ENCODE measurements at places on chromosomes 7 and 10. TPM values are rescaled to one million over a fixed set of nuclear protein-coding genes. Genes with fewer than 3 reads are reported as not detected.

The SP4 gene
- total RNA-seq, result 5.3 TPM

DNA sequence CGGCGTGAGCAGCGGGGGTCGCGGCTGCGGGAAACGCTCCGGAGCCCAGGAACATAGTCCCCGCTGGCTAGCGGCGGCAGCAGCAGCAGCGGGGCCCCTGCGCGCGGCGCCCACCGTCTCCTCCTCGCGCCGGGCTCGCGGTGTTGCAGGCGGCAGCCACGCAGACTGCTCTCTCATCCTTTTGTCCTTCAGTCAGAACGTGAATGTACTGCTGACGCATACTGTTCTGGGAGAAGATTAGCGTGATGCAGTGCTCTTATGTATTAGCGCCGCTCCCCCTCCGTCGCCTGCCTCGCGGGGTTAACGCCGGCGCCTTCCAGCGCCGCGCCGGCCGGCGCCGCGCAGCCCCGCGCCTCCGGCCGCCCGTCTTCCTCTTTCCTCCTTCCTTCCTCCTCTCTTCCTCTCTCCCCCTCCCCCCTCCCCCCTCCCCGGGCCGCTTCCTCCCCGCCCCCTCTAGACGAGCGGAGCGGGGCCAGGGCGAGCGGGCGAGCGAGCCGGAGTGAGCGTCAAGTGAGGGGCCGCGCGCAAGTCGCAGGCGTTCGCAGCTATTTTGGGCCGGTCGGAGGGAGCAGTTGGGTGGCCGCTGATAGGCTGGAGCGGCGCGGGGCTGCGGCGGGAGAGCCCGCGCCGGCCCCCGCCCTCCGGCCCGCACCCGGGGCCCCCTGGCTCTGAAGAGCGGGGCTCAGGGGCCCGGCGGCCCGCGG lies 816 bp upstream of the LRRC4 start:
- peak; percentile 52 for DNase-seq

The RARRES2 gene
- 400 TPM for total RNA-seq

The PNLIPRP1 gene
- 4,534 TPM for total RNA-seq

The TUBB8 gene
- 14.2 TPM for total RNA-seq

DNA sequence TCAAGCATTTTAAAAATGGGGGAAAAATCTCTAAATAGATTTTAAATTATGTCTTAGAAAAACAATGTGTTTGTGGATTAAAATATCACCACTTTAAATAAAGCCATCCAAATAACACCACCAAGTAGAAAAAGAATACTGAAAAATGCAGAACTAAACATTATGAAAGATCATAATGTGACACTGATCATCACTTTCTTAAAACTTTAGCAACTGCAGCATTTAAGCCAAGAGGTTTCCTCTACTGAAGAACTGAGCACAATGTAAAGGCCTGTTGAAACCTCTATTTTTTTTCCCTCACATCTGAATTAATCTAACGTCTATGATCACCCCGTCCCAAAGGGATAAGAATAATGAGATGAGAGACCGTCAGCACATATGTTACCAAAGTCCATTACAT lies 18.6 kb downstream of the MINDY3 start:
- DNase-seq, result no peak

GRCh38 chr10:27494116-27494805 lies 9.8 kb upstream of the RAB18 start:
- no peak for DNase-seq

DNA sequence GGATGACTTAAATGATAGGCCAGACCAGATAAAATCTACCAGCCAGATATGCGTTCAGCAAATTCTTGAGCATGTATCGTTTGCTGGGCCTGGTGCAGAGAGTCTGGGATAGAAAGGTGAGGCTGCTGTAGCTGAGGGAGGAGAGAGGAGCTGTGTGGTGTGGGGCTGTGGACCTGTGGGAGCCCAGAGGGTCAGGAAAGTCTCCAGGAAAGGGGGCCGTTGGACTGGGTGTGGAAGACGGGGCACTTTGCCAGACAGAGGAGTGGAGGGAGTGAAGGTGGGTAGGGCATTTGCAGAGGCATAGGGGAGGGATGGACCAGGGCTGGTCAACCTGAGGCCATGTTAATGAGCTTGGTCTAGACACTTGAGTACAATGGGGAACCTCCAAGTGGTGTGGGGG lies 124.7 kb upstream of the UNC5B start:
- DNase-seq, result no peak

- peak; percentile 19 for DNase-seq
These were observed 25.2 kb downstream of the DIP2C start for GRCh38 chr10:664301-664700.

DNA sequence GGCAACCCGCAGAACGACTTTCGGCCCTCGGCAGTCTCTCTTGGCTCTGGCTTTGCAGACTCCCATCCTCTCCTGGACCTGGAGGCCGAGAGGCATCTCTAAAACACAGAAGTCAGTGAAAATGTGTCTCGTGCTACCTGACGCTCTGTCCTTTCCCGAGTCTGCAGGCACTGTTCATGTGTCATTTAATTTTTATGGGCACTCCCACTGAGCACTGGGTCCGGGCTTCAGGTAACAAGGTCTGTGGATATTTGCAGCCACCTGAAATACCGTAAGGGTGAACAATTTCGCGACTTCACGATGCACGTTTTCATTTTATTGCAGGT lies 96.8 kb downstream of the GLRX3 start:
- DNase-seq, result no peak

DNA sequence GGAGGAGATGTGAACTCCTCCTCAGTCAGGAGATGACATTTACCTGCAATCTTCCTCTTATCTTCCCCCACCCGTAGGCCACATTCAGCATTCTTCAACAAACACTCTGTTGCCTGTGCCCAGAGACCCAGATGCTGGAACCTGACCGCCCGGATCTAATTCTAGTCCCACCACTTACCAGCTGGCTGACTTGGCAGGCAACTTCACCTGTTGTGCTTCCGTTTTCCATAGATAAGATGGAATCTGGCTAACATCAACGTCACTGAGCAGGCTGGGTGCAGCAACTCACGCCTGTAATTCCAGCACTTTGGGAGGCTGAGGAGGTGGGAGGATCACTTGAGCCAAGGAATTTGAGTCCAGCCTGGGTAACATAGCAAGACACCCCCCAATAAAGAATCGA lies 21.3 kb upstream of the FXYD4 start:
- DNase-seq, result peak; percentile 38

DNA sequence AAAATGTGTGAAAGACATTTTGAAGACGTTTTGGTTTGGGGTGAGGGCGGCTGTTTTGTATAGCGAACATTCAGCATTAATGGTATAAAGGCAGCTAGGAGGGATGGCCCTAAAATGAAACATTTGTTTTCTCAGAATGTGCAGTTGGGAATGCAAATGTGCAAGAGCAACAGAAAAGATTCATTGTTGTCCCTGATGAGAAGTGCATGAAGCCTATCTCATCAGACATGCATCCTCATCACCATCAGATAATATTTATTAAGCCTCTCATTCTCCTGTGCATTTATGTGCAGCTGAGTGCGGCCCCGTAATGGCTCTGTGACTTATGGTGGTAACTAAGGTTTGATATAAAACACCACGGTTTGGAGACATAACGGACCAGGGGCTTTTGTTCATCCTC lies 199.5 kb downstream of the GFRA1 start:
- DNase-seq, result no peak

GRCh38 chr7:127258111-127258510 lies 5.4 kb upstream of the GRM8 start:
- no peak for DNase-seq

GRCh38 chr10:131727560-131727959 lies 173.2 kb upstream of the PPP2R2D start:
- DNase-seq, result no peak

GRCh38 chr10:84552478-84552877 lies 224.1 kb downstream of the CCSER2 start:
- DNase-seq, result no peak
